Caco-2 (cell line): ENCODE measurements at places on chromosomes 5 and 9.

GRCh38 chr9:95511952-95512708 is 4.6 kb downstream of the PTCH1 start:
- DNase-seq, result no peak

DNA sequence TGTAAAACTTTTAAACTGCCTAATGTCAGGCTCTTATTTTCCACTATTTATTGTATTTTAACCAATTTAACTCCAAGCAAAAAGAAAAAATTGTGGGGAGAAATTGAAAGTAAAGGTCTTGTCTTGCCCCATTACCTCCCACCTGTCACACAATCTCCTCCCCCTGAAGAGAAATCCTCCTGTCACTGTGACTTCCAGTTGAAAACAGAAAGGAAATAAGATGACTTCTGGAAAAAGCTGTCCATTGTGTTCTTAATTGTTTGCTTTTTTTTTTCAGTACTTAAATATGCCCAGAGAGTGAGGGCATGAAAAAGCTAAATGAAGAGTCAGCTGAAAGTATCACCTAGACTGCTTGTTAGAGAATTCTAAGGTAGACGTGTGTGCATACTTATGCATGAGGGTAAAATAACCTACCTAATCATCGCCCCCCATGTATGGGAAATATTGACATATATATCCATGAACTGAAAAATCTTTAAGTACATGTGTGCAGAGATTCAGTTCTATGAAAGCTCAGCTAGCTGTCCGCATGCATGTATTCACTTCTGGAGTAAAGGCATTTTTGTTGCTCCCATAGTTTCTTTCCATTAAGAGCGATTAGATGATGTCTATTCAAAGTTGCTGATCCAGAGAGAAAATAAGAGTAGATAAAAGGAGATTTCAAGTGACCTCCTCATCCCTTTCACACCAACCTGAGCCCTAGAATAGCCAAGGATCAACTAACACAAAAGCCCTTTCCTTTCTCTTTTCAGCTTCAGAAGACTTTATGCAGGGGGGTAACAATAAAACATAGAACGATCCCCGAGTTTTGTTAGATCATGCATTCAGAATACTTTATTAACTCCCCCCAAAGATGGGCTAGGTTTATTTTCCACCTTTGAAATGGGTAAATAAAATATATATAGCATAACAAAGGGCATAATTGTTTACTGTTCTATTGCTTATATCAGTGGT is 5.3 kb downstream of the NR2F1-AS1 start:
- no peak for DNase-seq

GRCh38 chr5:173123416-173123815 is 20.9 kb upstream of the BNIP1 start:
- no peak for DNase-seq

GRCh38 chr9:121434969-121435368 is 64.7 kb downstream of the GGTA1 start:
- DNase-seq, result no peak

GRCh38 chr5:94691949-94692348 is 73.5 kb downstream of the SLF1 start:
- DNase-seq, result no peak

DNA sequence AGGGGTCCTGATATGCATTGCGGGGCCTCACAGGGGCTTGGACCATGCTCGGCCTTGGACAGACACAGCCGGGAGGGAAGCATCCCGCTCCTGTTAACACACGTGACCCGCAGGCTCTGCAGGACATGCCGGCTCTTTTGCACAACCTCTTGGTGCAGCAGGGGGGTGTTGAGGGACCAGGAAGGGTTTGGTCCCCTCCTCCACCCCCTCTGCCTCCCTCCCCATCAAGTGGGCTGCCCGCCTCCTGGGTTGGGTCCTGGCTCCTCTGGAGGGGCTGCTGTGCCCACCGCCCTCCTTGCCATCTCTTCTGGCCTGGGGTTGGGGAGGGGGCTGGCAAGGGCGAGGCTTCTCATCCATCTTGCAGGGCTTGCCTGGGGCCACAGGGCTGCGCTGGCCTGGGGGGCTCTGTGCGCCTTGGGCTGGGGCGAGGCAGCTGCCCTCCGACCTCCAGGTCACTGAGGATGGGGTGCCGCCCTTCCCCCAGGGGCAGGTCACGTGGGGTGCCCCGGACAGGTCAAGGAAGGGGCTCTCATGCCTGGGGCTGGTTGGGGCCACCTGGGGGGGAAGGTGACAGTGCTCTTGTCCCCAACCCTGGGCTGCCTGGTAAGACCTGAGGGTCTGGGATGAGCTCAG is 16.8 kb upstream of the SLC9A3 start:
- no peak for DNase-seq
